ENCODE measurements at places on chromosomes 7 and 10.

- no peaks in the 10 kb centered on the region for H3K27me3 ChIP-seq
- DNase-seq: no peak
- peaks cover 8% of the 10 kb centered on the region for H3K36me3 ChIP-seq
- H3K4me3 ChIP-seq: no peak overlapping the region
- H3K4me1 ChIP-seq: peaks cover 36% of the 10 kb centered on the region
Measured at GRCh38 chr7:75646571-75647102, 92.1 kb downstream of the HIP1 start.

DNA sequence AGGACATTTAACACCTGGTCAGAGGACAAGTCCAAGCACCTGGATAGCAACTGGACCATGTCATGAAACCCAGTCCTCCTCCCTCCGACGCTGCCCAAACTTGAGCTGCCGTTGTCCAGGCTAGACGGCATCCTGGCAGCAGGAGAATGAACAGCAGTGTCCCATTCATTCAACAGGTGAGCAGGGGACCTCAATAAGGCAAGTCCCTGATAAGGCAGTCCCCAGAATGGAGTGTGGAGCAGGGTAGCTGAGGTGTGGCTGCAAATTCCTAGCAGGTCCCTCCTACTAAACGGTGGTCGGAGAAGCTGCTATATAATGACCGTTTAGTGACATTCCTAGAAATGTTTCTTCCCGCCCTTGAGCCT, 169.8 kb downstream of the PRKAG2 start:
- H3K27me3 ChIP-seq: peaks cover 26% of the 10 kb centered on the region
- no peak for DNase-seq
- peaks cover 16% of the 10 kb centered on the region for H3K4me1 ChIP-seq
- H3K27ac ChIP-seq: no peak overlapping the region

GRCh38 chr7:50787825-50788224, 5.1 kb upstream of the GRB10 start:
- H3K4me1 ChIP-seq: peaks cover 34% of the 10 kb centered on the region
- DNase-seq: no peak
- H3K27me3 ChIP-seq: peaks cover 26% of the 10 kb centered on the region

DNA sequence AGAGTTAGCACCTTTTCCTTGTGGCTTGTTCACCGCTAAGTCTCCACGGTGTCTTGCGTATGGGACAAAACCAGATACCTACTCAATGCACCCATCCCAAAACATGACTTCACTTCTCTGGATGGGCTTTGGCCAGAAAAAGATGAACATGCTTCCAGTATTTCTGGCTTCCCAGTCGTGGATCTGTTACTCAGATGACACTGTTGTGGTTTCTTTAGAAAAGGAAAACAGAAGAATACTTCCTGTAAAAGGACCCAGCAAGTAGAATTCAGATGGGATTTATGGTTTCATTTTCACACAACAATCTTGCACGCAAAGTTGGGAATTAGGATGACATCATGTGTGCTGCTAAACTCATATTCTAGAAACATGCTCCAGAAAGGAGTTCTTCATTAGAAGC, 216.7 kb downstream of the ADAM12 start:
- H3K27ac ChIP-seq: no peak overlapping the region
- H3K27me3 ChIP-seq: no peaks in the 10 kb centered on the region
- no peaks in the 10 kb centered on the region for H3K36me3 ChIP-seq
- DNase-seq: no peak

DNA sequence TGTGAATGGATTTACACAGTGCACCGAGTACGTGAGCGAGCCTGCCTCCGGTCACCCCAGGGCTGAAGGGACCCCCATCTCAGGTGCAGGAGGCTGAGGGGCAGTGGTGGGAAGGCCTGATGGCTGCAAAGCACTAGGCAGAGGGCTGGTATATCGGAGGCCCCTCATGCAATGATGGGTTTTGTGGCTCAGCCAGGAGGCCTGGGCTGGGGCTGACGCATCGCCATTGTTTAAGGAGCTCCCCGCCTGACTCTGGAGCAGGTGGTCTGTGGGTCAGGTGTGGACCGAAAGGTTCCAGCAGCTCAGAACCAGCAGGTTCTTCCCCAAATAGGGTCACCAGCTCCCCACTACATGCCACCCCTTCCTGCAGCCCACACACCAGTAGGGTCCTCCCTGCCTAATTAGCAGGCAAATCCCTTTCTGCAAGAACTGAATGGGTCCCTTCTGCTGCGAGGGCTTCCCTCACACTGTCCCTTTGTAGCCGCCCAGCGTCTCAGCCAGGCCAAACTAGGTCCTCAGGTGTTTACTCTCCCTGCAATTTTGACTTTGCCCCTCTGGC, 33.0 kb downstream of the OAT start:
- H3K4me1 ChIP-seq: peaks cover 24% of the 10 kb centered on the region
- no peak overlapping the region for H3K4me3 ChIP-seq
- no peaks in the 10 kb centered on the region for H3K36me3 ChIP-seq
- DNase-seq: no peak
- peaks cover 20% of the 10 kb centered on the region for H3K27me3 ChIP-seq
- H3K27ac ChIP-seq: no peak overlapping the region

GRCh38 chr10:100696477-100696901, 48.9 kb upstream of the PAX2 start:
- no peaks in the 10 kb centered on the region for H3K36me3 ChIP-seq
- no peak for DNase-seq
- H3K27ac ChIP-seq: peak overlapping the region; percentile 87
- peaks cover 17% of the 10 kb centered on the region for H3K4me1 ChIP-seq
- H3K27me3 ChIP-seq: peaks cover under 1% of the 10 kb centered on the region
- H3K4me3 ChIP-seq: no peak overlapping the region

GRCh38 chr10:86944031-86944419, 13.4 kb downstream of the MMRN2 start:
- no peak overlapping the region for H3K4me3 ChIP-seq
- H3K36me3 ChIP-seq: peaks cover 13% of the 10 kb centered on the region
- DNase-seq: no peak
- H3K4me1 ChIP-seq: peaks cover 38% of the 10 kb centered on the region
- peaks cover 3% of the 10 kb centered on the region for H3K27me3 ChIP-seq
- peak overlapping the region; percentile 88 for H3K27ac ChIP-seq

GRCh38 chr7:127959770-127960169, 71.5 kb downstream of the LRRC4 start:
- H3K36me3 ChIP-seq: peaks cover 28% of the 10 kb centered on the region
- peaks cover 4% of the 10 kb centered on the region for H3K27me3 ChIP-seq
- H3K4me1 ChIP-seq: no peaks in the 10 kb centered on the region
- DNase-seq: no peak

Measured in nephron progenitor cell (in vitro differentiated cells).